ENCODE measurements at places on chromosomes 6 and 20. TPM values are rescaled to one million over a fixed set of nuclear protein-coding genes. Genes with fewer than 3 reads are reported as not detected.
A peak's percentile ranks its signal among the peaks of the same experiment; 100 is the strongest.

The SLC22A16 gene
- not detected for total RNA-seq

The HLA-DOB gene
- not detected for total RNA-seq

The ITPR3 gene
- 5.9 TPM for total RNA-seq

DNA sequence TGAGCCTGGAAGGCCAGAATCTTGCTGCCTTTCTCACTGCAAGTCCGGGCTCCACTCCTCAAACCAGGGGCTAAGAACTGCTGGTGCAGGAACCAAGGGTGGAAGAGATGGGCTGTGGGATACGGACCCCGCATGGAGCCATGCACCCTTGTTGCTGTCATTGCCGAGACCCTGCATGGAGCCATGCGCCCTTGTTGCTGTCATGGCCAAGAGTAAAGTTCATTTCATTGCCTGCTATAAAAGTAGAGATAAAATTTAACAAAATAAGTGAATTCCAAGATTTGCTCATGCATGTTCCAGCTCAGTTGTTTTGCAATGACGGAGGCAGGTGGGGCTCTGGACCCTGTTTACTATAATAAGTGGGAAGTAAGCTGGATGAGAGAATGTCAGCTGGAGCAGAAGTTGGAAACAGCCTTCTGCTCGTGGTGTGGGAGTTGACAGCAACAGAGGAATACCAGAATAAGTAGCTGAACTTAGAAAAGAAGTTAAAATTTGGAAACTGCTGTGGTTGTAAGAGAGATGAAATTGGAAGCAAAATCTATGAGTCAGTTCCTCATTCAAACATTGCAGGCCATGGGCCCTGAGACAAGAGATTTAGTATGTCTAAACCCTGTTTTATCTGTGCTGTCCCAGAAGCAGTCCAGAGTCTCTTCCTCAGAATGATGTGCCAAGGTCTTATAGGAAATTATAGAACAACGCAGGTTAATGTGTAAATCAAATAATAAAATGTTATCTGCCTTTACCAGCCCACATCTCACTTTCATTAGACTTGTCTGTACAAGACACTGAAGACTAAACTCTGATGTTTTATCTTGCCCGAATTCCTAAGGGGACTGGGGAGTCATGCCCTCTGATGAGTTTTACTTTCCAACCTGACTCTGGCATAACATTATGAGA is 15.8 kb upstream of the THBS2 start:
- peak overlapping the region; percentile 17 for H3K27ac ChIP-seq
- H3K27me3 ChIP-seq = peaks cover 6% of the 10 kb centered on the region
- no peak for DNase-seq
- H3K4me1 ChIP-seq = no peaks in the 10 kb centered on the region
- no peak overlapping the region for H3K4me3 ChIP-seq

DNA sequence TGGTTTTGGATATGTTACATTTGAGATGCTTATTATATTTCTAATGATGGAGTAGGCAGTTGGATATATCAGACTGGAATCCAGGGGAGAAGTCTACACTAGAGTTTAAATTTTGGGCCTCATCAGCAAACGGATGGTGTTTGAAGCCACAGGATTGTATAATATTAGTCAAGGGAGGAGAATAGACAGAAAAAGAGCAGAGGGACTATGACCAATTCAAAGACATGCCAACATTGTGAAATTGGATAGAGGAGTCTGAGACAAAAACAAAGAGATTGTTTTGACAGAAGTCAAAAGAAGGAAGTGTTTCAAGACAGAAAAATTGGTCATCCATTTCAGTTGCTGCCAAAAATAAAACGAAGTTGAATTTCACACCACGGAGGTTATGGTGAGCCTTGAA is 66.5 kb downstream of the NOX3 start:
- no peaks in the 10 kb centered on the region for H3K4me1 ChIP-seq
- no peaks in the 10 kb centered on the region for H3K36me3 ChIP-seq
- no peak for DNase-seq
- no peak overlapping the region for H3K27ac ChIP-seq
- H3K27me3 ChIP-seq = no peaks in the 10 kb centered on the region
